ENCODE measurements at places on chromosomes 11 and 22.

GRCh38 chr11:35723493-35723892 lies 60.9 kb downstream of the TRIM44 start:
- DNase-seq: no peak

- no peak for DNase-seq
Measured at GRCh38 chr11:112226831-112227401, 688 bp downstream of the PTS start.

- DNase-seq: no peak
Measured at GRCh38 chr11:19395050-19395449, 154.3 kb upstream of the E2F8 start.

DNA sequence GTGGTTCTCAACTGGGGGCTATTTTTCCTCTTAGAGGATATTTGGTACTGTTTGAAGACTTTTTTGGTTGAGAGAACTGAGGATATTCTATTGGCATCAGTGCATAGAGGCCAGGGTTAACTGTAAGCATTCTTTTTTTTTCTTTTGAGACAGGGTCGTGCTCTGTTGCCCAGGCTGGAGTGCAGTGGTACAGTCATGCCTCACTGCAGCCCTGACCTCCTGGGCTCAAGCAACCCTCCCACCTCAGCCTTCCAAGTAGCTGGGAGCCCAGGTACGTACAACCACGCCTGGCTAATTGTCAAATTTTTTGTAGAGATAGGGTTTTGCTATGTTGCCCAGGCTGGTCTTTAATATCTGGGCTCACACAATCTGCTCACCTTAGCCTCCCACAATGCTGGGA lies 12.9 kb downstream of the MMP7 start:
- no peak for DNase-seq

GRCh38 chr11:66326261-66327111 lies 9.6 kb upstream of the CD248 start:
- DNase-seq: no peak

GRCh38 chr22:43931771-43932170 lies 8.2 kb downstream of the PNPLA3 start:
- DNase-seq: no peak

- no peak for DNase-seq
Measured at GRCh38 chr11:57513452-57513795, 2.1 kb downstream of the SLC43A1 start.

GRCh38 chr11:9037963-9038362 lies 34.2 kb upstream of the NRIP3 start:
- DNase-seq: no peak

DNA sequence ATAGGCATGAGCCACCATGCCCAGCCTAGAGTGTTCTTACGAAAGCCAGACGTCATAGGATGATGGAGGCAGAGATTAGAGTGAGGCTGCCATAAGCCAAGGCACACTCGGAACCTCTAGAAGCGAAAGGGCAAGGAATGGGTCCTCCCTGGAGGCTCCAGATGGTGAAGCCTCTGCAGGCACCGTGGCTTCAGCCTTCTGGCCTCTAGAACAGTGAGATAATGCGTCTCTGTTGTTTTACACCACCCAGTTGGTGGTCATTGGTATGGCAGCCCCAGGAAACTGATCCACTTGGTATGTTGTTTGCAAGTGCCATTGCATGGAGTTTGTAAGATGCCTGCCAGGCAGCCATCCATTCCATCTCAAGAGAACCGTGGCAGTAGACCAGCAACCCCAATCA lies 791.0 kb downstream of the TBC1D22A start:
- no peak for DNase-seq

- no peak for DNase-seq
Measured at GRCh38 chr11:14119357-14119756, 156.8 kb downstream of the SPON1 start.

GRCh38 chr11:132158696-132159095 lies 788.3 kb downstream of the NTM start:
- no peak for DNase-seq

DNA sequence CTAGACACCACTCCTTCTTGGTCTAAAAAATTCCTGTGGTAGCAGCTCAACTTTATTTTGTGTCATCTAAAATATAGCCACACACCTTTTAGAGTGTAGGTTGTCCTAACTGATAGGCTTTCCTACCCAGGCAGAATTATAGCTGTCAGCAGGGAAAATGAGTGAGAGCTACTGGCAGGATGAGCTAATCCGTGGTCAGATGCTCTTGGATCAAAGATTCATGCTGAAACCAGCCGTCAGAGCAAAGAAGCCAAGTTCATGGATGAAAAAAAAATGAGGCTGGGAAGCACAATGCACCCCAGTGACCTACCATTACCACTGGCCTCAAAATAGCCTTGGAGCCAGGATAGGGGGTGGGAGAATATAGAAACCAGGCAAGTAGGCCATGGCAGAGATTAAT lies 113.1 kb upstream of the BLID start:
- no peak for DNase-seq

DNA sequence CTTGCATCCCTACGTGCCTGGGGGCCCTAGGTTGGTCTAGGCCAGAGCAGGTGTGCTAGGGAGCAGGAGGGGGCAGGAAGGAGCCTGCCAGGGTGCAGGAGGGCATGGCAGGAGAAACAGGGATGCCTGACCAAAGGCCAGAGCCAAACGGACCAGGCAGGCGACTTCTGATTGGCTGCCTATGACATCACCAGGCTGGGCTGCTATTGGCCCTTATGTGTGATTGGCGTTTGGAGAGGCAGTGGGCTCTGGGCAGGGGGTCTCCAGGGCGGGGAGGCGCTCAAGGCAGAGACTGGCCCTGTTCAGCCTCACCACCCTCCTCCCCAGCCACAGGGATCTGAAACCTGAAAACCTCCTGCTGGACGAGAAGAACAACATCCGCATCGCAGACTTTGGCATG lies 44.4 kb downstream of the MOB2 start:
- no peak for DNase-seq

GRCh38 chr11:96116376-96116775 lies 192.5 kb upstream of the MTMR2 start:
- DNase-seq: no peak

GRCh38 chr22:47380692-47381091 lies 618.2 kb downstream of the TBC1D22A start:
- DNase-seq: no peak

DNA sequence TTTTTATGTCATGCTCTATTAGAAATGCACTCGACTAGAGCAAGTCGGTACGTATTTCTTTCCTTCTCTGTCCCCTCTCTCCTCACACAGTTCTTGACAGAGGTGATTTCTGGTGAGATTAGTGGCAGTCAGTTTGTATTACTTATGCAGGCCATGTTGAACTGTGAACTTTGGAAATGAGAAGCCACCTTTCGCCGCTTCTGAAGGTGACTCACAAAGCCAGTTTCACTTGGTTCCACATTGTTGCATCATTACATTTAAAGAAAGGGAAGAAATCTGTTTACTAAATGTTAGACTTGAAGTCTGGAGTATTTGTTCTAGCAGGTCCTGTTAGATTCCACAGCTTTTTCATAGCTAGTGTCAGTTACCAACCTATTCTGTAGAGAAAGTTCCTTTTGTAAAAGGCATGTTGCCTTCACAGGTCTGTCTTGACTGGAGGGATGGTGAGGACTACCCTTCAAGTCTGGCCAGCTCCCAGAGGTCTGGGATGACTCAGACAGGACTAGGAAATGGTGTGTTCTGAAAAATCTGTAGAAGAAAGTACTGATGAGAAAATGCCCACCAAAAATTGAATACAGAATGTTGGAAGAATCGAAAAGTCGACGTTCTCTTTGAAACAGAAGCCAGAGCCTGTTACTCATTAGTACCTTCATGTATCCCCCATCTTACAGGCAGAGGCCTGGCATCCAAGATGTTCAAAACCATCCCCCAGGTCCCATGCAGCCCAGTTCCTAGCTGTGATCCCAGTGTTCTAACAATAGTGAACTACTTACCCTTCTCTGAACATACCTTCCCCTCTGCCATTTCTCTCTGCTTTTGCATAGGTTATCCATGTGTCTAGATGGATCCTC lies 181.4 kb downstream of the DBX1 start:
- DNase-seq: no peak

GRCh38 chr11:45405916-45406670 lies 120.0 kb upstream of the SYT13 start:
- no peak for DNase-seq

DNA sequence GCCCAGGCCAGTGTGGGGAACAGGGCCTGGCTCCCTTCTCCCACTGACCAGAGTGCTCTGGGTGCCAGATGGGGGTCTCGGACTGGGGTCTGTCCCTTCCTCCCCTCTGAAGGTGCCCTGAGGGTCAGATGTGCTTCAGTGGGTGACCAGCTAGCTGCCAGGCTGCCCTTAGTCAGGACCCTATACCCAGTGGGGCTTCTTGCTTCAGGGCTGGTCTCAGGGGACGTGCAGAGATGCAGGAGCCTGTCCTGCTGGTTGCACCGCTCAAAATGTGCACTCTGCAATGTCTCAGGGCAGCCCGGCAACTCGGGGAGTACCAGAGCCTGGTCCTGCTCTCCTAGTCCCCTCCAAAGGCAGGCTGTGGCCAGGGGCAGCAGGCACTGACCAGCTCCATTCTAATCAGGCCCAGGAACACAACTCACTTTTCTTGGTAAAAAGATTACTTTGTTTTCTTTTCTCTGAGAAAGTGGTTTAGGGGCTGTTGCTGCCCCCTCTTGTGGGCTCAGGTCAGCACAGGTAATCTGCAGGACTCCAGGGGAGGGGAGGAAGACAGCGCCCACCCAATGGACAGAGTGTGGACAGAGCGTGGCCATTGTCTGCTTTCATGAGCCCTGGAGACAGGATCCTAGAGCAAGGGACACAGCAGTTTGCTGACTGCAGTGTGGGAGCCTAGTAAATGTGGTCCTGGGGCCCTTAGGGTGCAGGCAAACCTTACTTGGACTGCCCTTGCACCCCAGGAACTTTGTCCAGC lies 80.9 kb downstream of the MED15 start:
- no peak for DNase-seq

- DNase-seq: no peak
Measured at GRCh38 chr22:36673821-36674220, 29.7 kb downstream of the CACNG2 start.

DNA sequence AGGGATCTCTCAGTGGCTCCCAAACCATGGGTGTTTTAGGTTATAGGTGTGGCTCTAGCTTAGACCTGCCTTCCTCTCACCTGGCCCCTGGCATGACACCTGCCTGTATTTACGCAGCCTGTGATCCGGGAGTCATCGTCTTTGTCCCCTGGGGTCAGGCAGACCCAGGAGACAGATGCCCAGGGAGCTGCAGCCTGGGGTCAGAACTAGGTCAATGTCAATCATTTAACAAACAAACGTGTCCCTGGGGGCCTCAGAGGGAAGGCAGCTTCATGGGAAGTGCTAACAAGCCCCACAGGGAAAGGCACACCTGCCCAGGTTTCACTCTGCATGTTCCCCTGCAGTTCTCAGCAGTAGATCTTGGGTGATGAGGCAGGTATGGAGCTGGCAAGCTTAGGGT lies 12.0 kb downstream of the BACE1-AS start:
- DNase-seq: no peak

DNA sequence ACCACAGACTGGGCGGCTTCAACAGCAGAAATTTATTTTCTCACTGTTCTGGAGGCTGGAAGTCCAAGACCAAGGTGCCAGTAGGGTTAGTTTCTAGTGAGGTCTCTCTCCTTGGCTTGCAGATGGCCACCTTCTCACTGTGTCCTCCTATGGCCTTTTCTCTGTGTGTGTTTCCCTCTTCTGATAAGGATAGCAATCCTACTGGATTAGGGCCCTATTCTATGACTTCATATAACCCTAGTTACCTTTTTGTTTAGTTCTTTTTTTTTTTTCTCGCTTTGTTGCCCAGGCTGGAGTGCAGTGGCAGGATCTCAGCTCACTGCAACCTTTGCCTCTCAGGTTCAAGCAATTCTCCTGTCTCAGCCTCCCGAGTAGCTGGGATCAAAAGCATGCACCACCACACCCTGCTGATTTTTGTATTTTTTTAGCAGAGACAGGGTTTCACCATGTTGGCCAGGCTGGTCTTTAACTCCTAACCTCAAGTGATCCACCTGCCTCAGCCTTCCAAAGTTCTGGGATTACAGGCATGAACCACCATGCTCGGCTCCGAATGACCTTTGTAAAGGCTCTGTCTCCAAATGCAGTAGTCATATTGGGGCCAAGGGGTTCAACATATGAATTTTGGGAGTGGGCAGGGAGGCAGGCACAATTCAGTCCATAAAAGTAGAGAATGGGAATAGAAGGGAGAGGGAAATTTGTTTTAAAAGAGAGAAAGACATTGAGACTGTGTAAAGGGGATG lies 25.5 kb upstream of the NNMT start:
- DNase-seq: no peak

GRCh38 chr22:41684194-41684593 lies 4.5 kb downstream of the SNU13 start:
- no peak for DNase-seq

- DNase-seq: no peak
Measured at GRCh38 chr11:82718307-82718706, 15.4 kb downstream of the FAM181B start.

- no peak for DNase-seq
Measured at GRCh38 chr11:132988411-132988810, 543.9 kb downstream of the OPCML start.

- no peak for DNase-seq
Measured at GRCh38 chr11:101584655-101585054, 848 bp upstream of the TRPC6 start.

GRCh38 chr11:121369366-121369765 lies 76.8 kb downstream of the SC5D start:
- no peak for DNase-seq

DNA sequence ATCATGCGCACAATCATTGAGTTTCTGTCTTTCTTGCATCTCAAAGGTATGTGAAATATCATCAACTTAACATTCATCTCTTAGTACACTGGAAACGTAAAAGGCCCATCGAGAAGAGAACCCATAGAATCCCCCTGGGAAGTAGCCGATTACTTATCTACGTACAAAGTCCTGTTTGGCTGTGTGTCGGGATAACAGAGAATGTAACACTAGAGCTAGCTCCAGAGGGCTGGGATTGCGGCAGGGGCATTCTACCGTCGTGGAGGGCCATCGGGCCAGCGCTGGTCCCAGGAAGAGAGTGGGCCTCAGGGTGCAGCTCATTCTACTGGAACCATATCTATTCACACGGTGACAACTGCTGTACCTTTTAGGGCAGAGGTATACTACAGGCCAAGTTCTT lies 4.5 kb downstream of the GAL start:
- no peak for DNase-seq

- DNase-seq: no peak
Measured at GRCh38 chr11:103845331-103845730, 191.1 kb upstream of the DDI1 start.

GRCh38 chr11:32034149-32034548 lies 56.7 kb upstream of the RCN1 start:
- no peak for DNase-seq

DNA sequence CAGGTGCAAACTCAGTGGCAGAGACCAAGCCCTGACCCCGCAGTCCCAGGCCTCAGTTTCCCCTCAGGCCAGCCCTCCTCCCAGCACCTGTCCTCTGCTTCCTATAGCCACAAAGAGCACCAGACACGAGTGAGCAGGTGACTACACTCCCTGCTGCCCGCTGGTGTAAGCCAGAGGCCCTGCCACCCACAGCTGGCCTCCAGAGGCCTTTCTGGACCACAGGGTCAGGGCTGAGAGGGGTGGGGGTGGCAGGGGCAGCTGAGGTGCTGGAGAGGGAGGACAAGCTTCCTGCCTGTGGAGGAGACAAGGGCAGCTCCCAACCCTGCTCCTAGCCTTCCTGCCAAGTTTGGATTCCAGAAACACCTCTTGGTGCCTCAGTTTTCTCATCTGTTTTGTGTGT lies 31.3 kb upstream of the WNT7B start:
- DNase-seq: no peak
